ENCODE measurements at places on chromosomes 13 and 19.

DNA sequence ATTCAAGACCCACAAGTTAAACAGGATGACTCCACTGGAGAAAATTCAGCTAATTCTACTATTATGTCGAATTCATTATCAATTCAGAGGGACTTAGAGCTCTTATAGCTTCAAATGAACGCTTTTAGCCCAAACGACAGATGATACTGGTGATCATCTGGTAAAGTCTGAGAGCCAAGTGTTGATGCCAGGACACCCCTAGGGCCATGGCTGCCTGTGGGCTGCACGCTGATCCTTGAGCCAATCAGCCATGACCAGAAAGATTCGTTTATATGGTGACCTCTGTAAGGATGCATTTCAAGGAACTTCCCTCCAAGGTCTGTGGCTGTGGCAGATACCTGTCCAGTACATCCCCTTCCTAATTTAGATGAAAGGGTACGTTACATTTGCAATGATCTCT, 10.9 kb downstream of the MEDAG start:
- DNase-seq: no peak
- no peak overlapping the region for H3K4me3 ChIP-seq
- peaks cover 5% of the 10 kb centered on the region for H3K27me3 ChIP-seq
- peaks cover 10% of the 10 kb centered on the region for H3K4me1 ChIP-seq

DNA sequence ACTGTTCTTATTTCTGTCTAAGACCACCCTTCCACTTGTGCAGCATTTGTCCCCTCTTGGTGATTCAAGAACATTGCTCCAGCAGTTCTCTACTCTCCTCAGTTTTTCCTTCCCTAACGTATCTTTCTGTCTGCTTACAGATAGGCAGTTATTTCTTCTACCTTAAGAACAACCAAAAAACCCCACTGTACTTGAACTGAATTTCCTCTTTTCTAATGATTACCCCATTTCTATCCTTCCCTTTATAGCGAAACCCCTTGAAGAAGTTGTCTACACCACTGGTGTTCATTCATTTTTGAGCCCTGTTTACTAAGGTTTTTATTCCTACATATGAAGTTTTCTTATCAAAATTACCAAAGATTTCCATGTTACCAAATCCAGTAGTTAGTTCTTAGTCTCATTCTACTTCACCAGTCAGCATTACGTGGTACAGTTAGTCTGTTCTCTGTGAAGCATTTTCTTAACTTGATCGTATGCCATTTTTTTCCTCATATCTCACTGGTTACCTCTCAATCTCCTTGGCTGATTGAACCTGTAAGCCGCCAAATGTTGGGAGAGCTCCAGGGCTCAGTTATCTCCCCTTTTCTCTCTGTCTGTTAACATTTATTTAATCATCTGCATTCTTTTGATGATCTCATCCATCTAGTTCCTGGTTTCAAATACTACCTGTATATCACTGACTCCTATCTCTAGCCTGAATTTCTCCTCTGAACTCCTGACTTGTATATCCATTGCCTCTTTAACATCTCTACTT, 9.0 kb downstream of the LSM14A start:
- H3K4me1 ChIP-seq: peaks cover 28% of the 10 kb centered on the region
- no peak for DNase-seq
- no peaks in the 10 kb centered on the region for H3K27me3 ChIP-seq
- no peak overlapping the region for H3K4me3 ChIP-seq
- H3K27ac ChIP-seq: no peak overlapping the region

DNA sequence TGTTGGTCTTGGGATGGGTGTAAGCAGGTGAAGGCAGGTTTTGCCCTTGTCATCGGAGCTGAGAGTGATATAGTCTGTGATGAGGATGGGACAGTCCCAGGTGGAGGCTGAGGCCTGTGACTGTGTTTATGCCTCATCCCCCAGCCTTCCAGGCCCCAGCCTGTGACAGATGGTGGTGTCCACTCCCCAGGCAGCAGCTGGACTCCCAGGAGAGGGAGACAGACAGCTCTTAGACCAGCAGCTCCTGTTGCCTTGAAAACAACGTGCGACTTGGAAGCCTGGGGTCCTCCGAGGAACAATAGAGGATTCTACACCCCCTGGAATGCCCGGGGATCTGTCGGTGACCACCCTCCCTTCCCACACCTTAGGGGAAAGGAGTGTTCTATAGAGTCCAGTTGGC, 63.8 kb downstream of the CHST8 start:
- no peak overlapping the region for H3K4me3 ChIP-seq
- no peak overlapping the region for H3K27ac ChIP-seq
- H3K4me1 ChIP-seq: no peaks in the 10 kb centered on the region

DNA sequence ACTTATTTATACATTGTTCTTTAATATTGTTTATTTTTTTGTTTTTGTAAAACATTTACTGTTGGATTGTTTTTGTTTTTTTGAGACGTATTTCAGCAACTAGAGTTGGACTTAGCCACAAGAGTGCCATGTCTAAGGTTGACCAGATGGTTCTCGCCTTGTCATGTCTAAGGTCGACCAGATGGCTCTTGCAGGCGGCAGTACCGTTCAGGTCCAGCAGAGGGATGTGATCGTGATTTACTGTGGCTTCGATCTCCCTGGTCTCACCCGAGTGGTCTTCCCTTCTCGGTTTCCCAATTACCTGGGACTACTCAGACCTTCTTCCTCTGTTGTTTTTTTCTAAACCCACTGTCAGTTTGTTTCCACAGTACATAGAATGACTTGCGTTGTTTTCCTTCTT, 1438.6 kb downstream of the UQCRFS1 start:
- no peak overlapping the region for H3K27ac ChIP-seq
- H3K27me3 ChIP-seq: no peaks in the 10 kb centered on the region
- no peak overlapping the region for H3K4me3 ChIP-seq
- H3K4me1 ChIP-seq: no peaks in the 10 kb centered on the region

GRCh38 chr19:46720503-46721239, 3.8 kb upstream of the PRKD2 start:
- H3K36me3 ChIP-seq: peaks cover 53% of the 10 kb centered on the region
- no peak for DNase-seq
- peaks cover 7% of the 10 kb centered on the region for H3K4me1 ChIP-seq
- H3K27me3 ChIP-seq: no peaks in the 10 kb centered on the region
- H3K4me3 ChIP-seq: no peak overlapping the region
- H3K27ac ChIP-seq: no peak overlapping the region

DNA sequence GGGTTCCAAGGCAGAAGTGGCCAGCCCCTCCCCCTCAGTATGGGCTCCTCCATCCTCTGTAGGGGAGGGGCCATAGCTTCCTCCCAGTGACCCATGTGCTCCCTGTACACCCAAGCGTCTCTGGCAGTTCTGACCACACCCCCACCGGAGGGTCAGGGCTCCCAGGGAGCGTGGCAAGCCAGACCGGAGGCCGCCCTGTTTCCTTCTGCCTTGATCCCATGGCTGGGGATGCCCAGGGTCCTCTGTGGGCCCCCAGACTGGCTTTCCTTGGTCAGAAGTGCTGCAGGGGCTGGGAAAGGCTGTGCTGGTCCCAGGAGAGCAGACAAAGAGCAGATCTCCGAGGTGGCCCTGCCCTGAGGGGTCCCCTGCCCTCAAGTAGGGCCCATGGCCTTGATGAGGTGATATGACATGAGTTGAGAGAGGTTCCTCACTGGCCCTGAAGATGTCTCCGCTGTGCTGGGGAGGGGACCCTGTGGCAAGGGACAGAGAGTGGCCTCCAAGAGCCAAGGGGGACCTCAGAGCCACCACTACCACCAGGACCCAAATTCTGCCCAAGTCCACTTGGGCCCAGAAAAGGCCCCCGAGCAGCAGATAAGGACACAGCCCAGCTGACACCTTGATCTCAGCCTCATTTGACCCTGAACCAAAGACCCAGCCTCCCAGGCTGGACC, 7.8 kb upstream of the F2RL3 start:
- H3K27me3 ChIP-seq: no peaks in the 10 kb centered on the region
- H3K4me3 ChIP-seq: no peak overlapping the region
- peaks cover 8% of the 10 kb centered on the region for H3K4me1 ChIP-seq
- no peak overlapping the region for H3K27ac ChIP-seq

- H3K27ac ChIP-seq: no peak overlapping the region
- no peaks in the 10 kb centered on the region for H3K4me1 ChIP-seq
- no peaks in the 10 kb centered on the region for H3K36me3 ChIP-seq
- no peak for DNase-seq
- H3K4me3 ChIP-seq: no peak overlapping the region
Observed at GRCh38 chr19:27744926-27745768, 1467.8 kb downstream of the UQCRFS1 start.

DNA sequence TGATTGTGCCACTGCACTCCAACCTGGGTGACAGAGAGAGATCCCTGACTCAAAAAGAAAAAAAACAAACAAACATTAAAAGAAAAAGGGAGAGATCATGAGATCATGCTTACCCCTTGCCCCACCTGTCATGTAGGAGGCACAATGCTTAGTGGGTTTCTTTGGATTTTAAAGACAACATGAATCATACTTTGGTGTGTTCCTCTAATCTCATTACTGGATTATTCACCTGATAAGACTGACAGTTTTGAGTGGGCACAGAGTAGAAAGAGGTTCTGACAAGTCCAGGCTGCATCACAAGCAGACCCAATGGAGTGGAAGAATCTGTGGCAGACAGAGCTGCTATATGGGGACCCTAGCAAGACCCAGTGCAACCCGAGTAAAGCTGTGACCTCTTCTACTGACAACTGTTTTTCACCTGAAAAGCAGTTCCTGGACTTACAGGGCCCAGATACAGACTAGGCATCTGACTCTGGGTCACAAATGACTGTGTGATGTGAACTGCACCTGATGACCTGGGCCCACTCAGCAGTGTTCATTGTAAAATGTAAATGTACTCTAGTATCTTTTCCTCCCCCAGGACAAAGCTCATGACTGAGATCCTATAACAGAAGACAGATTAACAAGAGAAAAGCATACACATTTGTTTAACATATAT, 28.9 kb upstream of the USP12 start:
- H3K36me3 ChIP-seq: no peaks in the 10 kb centered on the region
- DNase-seq: no peak
- no peak overlapping the region for H3K27ac ChIP-seq
- no peak overlapping the region for H3K4me3 ChIP-seq
- no peaks in the 10 kb centered on the region for H3K27me3 ChIP-seq
- peaks cover 4% of the 10 kb centered on the region for H3K4me1 ChIP-seq

- H3K36me3 ChIP-seq: no peaks in the 10 kb centered on the region
- no peaks in the 10 kb centered on the region for H3K4me1 ChIP-seq
- H3K4me3 ChIP-seq: no peak overlapping the region
- no peaks in the 10 kb centered on the region for H3K27me3 ChIP-seq
- no peak for DNase-seq
Observed at GRCh38 chr13:56134524-56134923, 1006.2 kb upstream of the PRR20A start.

DNA sequence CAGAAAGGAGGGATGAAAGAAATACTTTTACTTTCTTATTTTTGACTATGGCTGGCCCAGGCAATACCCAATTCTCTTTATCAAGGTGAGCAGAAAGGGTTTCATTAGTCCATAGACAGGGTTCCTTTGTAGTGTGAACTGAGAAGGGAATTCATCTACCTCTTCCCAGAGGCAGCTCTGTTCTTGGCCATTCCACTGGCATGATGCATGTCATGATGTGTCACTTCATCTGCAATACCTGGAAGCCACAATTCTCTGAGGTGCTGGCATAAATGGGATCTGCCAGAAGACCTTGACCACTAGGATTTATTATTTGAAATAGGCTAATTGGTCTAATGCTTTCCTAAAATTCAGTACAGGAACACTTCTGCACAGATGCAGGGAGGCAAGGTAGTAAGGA, 542.8 kb downstream of the RFC3 start:
- DNase-seq: peak; percentile 56
- H3K27me3 ChIP-seq: no peaks in the 10 kb centered on the region
- H3K4me3 ChIP-seq: no peak overlapping the region
- peaks cover 39% of the 10 kb centered on the region for H3K4me1 ChIP-seq
- H3K27ac ChIP-seq: no peak overlapping the region

- H3K4me1 ChIP-seq: no peaks in the 10 kb centered on the region
- H3K27me3 ChIP-seq: no peaks in the 10 kb centered on the region
- DNase-seq: no peak
- no peak overlapping the region for H3K27ac ChIP-seq
- no peak overlapping the region for H3K4me3 ChIP-seq
Observed at GRCh38 chr19:34936184-34936583, 9.5 kb downstream of the ZNF30 start.

Data from keratinocyte (primary cell).